ENCODE measurements at places on chromosomes 2 and 18. TPM values are rescaled to one million over a fixed set of nuclear protein-coding genes. Genes with fewer than 3 reads are reported as not detected.

NIFK gene
- total RNA-seq = 31.9 TPM

RTP5 gene
- not detected for total RNA-seq

GREB1 gene
- 1.1 TPM for total RNA-seq

SKOR2 gene
- total RNA-seq = not detected

ABCB11 gene
- not detected for total RNA-seq

LIPG gene
- not detected for total RNA-seq

RIT2 gene
- total RNA-seq = not detected
